ENCODE measurements at places on chromosomes 16 and 17.

DNA sequence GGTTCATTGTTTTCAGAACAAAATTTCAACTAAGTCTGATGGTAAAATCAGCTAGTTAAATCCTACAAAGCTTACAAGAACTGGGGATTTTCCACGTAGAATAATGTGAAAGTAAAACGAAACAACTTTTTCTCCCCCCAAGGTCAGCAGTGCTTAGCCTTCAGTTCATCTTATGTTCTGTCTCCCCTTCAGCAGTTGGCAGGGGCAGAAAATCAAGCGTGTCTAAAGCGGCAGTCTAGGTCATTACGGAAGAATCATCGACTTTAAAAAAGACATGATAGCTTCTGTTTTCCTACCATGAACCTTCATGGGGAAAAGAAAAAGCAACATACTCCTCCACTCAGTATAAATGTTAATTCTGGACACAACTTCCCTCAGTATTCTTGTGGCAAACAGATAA, 50.7 kb downstream of the GNA13 start:
- DNase-seq: no peak

DNA sequence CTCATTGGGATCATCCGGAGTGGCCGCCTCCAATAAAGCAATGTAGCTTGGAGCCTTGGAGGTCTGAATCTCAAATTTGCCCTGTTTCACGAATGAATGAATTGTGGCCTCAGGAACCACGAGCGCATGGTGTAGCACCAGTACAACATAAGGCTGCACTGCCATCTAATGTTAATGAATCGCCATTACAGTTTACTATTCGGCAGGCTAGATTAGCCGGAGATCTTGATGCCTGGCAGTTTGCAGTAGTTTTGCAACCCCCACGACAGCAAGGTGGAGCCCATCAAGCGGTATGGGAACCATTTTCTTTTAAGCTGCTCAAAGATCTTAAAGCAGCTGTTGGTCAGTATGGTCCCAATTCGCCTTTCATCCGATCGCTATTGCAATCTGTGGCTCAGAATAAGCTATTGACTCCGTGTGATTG, 18.8 kb downstream of the ALOX15B start:
- DNase-seq: peak; percentile 72

DNA sequence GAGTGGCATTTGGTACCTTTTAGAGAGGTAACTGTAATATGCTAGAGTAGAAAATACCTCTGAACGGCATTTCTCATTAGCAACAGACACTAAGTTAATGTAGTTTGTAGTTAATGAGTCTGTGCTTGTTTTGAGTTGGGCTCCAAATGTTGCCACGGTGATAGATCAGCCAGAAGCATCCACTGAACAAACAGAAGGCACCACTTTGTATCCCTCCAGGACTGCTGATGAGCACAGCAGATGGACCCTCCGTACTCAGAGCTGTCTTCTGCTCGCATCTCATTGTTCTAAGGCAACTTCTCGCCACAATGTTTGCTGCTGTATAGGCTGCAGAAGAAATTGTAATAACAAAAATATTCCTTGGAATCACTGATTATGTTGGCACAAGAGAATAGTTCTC, 56.1 kb downstream of the TNRC6C start:
- DNase-seq: no peak

GRCh38 chr17:66441101-66441661, 138.8 kb downstream of the PRKCA start:
- no peak for DNase-seq

GRCh38 chr16:67192781-67193361, 916 bp downstream of the E2F4 start:
- DNase-seq: no peak

DNA sequence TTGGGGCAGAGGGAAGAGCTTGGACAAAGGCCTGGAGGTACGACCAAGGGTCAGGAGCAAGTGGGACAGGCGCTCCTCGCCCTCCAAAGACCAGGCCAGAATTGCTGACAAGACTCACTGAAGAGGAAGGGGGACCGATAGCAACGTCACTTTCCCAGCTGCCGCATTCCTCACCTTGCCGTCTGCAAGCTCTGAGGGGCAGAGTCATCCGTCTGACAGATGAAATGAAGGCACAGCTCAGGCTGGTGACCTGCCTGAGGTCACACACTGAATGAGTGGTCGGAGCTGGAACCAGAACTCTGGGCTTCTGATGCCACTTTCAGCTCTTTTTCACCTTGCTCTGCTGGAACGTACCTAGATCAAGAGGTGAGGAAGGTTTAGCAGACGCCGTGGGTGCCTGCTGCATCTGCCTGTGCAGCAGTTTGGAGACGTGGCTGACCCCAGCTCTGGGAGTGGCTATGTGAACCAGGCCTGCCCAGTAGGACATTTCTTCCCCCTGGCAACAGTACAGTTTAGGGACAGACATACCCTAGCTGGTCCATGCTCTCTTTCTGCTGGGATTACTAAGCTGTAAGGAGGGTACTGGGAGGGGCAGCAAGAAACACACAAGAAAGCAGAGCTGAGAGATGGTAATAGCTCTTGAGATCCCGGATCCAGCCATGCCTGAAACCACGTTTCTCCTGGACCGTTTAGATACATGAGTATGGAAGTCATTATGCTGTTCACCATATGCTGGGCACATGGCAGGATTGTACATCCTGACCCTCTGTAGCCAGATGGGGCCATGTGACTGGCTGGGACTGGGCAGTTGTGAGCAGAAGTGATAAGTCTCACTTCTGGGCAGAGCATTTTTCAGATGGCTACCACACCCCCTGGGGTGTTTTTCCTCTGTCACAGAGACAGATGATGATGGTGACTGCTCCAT, 50.9 kb downstream of the IL21R start:
- DNase-seq: no peak

DNA sequence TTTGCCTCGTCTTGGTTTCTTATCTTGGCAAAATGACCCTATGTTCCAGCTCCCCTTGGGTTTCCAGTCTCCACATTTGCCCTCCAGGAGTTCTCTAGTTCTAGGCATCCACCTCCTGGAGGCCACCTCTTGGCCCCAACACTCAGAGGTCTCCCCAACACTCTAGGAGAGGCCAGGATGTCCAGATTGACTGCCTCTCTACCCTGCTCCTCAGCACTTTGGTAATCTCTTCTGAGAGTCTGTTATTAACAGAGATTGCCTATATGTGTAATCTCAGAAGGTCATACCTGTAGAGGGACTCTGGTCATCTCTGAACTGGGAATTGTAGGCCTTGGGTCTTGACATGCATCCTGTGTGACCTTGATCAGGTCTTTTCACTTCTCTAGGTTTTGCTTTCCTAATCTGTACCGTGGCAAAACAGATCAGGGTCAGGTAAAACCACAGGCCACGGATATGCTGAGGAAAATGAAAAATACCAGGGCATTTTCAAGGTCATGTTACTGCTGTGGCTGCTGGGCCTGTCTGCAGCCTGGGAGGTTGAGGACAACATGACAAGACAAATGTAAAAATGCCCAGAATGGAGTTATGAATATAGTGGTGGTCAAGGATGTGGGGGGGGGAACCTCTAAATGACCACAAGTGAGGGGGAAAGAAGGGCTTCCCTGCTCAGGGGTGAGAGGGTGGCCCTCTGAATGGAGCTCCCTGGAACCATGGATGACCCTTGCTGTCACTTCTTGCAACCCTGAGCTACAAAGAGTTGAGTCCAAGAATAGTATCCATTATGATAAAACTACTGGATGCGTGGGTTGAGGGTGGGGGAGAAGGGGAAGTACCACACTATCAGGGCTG, 5.0 kb upstream of the CCL4L2 start:
- no peak for DNase-seq

GRCh38 chr17:75692976-75693375, 25.8 kb downstream of the SAP30BP start:
- DNase-seq: no peak

GRCh38 chr16:67013233-67013822, 15.6 kb upstream of the CBFB start:
- DNase-seq: no peak

DNA sequence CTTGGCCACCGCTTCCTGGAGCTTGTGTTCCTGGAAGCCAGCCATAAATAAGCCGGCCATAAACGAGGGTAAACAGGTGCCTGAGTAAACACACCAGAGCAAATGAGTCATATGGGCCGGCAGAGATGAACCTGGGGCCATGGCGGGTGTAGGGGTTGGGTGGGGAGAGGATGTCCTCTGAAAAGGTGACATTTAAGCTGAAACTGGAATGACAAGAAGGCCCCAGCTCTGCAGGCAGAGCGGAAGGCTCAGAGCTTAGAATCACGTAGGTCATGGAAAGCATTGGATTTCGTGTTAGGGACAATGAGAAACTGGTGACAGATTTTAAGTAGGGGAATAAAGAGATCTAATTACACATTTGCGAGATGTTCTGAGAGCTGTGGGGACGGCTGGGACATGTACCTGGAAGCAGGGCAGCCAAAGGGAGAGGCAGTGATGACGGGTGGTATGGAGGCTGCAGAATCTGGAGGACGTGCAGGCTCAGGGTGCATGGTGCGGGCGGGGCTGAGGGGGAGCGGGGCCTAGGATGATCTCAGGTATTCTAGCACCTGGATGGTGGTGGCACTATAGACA, 8.1 kb upstream of the DNASE1 start:
- no peak for DNase-seq
